ENCODE measurements at places on chromosomes 12 and 14.

DNA sequence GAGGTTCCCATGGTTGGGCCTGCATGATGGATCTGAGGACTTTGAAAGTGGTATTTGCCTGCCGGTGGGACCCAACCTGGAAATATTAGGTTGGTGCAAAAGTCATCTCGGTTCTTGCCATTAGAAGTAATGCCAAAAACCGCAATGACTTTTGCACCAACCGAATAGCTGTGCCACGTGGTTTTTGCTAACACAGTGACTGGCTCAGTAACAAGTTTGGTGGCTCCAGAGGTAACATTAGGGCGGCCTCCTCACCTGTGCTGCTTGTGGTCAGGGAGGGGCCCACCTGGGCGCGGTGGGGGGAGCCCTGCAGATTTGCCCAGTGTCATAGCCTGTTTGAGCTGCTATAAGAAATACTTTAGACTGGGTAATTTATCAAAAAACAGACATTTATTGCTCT is 1.8 kb downstream of the BDKRB2 start:
- DNase-seq, result no peak

DNA sequence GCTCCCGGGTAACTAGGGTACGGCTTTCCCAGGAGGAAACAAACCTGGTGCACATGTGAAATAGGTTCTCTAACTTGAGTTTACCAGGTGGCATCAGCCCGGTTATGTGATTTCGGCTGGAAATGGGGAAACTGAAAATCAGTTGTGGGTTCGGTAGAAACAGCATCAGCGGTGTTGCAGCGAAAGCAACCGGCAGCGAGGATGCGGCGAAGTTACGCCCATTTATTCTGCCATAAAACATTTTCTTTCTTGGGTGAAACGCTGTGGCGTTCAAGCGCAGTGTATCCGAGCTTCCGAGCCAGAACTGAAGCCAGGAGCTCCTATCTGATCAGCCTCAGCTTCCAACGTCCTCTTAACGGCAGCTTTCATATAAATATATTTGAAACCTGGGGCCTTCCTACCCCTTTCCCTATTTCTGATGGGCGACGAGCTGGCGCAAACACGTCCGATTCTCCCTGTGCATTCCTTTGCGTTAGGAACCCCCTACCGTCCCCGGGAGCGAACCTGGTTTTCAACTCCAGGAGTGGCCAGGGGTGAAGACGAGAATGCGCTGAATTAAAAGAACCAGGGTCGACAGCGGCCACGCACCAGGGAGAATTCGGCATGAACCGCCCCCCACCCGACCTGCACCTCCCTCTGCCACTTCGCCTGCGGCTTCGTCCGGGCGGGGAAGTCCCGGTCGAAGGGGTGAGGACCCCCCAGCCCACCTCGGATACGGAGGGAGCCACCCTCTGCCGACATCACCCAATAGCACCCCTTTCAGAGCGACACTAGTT is 1.6 kb downstream of the DPF3 start:
- DNase-seq, result peak; percentile 15

GRCh38 chr14:31057701-31058364 is 31.7 kb upstream of the STRN3 start:
- DNase-seq, result no peak

DNA sequence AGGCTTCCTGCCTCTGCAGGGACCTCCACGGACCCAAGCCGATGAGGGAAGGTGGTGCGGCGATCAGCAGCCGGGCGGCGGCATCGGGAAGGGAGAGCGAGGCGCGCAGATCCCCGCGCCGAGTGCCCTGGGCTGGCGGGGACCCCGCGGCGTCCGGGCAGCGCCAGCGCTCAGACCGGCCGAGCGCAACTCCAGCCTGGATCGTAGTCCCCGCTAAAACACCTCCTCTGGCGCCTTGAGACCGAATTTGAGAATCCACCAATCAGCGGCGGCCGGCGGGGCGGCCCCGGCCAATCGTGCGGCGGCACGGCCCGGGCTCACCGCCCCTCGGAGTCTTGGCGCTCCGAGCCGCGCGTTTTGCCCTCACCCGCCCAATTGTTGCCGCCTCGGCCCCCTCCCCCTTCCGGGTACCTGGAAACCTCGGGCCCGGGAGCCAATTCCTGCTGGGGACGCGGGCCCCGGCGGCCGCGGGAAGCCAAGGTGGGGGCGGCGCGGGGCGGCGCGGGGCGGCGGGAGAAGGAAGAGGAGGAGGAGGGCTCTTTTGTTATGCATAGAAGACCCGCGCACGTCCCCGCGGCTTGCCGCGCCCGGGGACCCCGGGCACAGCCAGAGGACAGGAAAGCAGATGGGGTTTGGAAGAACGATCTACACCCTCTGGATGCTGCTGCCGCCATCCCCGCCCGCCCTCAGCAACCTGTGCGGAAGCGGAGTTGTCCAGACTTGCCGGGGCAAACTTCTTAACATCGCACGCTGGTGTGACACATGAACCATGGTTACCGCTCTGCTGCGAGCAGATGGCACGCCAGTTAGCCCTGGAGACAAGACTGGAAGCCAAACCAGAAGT is at the start of gene E2F7:
Gene E2F7 (minus strand): TSS at position 209 of the 844 bp plus-strand sequence. CDS start 934 bp downstream, outside the sequence.
- peak; percentile 74 for DNase-seq

GRCh38 chr12:72338437-72338836 is 66.3 kb downstream of the TRHDE start:
- no peak for DNase-seq

DNA sequence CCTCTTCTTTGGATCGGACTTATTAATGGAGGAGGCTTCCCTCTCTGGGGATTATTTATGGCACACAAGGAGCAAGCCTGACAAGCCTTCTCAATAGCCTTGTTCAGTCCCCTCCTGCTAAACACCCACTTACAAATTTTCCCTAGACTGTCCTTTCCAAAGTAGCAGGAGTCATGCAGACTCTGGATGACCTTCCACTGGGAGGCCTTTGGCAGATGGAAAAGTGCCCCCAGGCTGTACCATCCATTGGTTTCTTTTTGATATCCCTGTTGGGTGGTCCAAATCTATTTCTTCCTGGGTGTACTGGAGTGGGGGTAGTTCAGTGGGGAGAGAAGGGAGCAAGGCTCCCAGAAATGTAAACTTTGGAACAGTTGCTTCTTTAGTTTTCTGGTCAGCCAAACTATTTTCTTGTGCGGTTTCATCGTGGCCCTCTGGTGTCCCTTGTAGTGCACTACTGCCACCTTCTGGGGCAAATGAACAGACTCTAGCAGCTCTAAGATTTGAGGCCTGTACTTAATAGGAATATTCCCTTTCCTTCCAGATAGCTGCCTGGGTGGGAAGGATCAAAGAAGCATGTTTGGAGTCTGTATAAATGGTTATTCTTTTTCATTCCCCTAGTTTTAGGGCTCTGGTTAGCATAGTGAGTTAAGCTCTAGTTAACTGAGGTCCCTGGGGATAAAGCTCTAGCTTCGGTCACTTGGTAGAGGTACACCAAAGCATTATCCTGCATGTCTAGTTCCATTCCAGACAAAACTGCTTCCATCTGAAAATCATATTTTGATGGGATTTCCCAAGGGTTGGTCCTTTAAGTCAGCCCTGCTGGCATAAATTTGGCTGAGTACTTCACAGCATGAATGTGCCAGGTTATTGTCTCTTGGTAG is 409.5 kb downstream of the SLC6A15 start:
- DNase-seq, result no peak

- DNase-seq, result no peak
Observed at GRCh38 chr12:130792821-130793553, 46.1 kb downstream of the STX2 start.

GRCh38 chr12:81416571-81416970 is 338.7 kb downstream of the ACSS3 start:
- DNase-seq, result no peak

DNA sequence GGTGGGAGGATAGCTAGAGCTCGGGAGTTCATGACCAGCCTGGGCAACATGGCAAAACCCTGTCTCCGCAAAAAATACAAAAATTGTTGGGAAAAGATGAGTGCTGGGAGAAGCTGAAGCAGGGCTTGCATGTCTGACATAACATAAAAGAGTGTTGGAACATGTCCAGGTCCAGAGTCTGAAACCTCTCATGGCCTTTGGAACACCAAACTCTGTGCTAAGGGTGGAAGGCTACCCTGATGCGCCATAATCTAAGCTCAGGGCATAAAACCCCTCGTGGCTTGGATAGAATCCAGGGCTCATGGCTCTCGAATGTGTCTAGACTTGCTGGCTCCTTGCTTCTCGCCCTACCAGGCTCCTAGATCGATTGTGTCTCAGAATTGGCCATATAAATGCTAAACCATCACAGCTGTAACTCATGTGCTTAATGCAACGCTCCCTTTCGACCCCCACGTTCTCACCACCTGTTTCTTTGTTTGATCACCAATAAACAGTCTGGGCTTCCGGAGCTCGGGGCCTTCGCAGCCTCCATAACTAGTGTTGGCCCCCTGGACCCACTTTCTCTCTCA is 6.7 kb upstream of the CLEC7A start:
- DNase-seq, result no peak

- no peak for DNase-seq
Observed at GRCh38 chr14:29926701-29927375, 809 bp downstream of the PRKD1 start.

- no peak for DNase-seq
Observed at GRCh38 chr14:104512061-104512460, 67.5 kb upstream of the C14orf180 start.

- DNase-seq, result no peak
Observed at GRCh38 chr12:131836193-131836592, 8.0 kb downstream of the MMP17 start.

- DNase-seq, result no peak
Observed at GRCh38 chr12:44507461-44507860, 368.7 kb downstream of the NELL2 start.

DNA sequence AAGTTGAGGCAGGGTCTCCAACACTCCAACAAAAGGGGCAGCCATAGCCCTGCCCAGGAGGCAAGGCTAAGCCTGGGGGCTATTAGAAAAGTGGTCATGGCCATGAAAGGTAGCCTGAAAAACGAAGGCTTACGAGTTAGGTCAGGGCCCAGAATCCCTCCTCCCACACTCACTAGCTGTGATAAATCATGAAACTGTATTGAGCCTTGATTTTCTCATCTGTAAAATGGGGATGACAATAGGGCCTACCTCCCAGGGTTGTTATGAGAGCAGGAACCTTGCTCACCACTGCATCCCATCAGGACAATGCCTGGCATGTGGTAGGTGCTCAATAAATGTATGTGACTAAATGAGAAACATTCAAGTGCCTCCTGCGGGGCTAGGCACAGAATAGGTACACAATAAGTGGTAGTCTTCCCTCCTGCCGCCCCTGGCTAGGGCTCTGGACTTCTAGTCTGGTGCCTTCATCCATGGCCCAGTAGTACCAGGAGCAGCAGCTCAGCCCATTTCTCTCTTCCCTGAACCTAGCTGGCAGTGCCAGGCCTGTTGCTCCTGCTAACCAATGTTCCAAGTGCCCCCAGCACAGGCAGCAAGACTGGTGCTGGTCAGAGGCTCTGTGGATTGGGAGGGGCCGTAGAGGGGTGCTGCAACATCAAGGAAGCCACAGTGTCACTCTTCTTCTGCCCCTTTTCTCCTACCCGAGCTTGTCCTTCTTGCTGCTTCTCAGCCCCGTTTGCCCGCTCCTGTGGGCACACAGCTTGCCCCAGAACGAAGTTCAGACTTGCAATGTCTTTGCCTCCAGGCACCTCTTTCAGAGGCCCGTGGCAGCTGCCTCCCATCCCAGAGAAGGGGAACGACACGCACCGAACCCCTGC is 7.8 kb downstream of the PGF start:
- DNase-seq, result no peak

GRCh38 chr14:104925855-104926609 is 1.4 kb downstream of the PLD4 start:
- DNase-seq, result no peak

- no peak for DNase-seq
Observed at GRCh38 chr12:125169870-125170269, 104.6 kb downstream of the AACS start.

- DNase-seq, result no peak
Observed at GRCh38 chr14:73368616-73369015, 89.7 kb downstream of the NUMB start.

- no peak for DNase-seq
Observed at GRCh38 chr12:80504389-80505163, 60.5 kb downstream of the PTPRQ start.

DNA sequence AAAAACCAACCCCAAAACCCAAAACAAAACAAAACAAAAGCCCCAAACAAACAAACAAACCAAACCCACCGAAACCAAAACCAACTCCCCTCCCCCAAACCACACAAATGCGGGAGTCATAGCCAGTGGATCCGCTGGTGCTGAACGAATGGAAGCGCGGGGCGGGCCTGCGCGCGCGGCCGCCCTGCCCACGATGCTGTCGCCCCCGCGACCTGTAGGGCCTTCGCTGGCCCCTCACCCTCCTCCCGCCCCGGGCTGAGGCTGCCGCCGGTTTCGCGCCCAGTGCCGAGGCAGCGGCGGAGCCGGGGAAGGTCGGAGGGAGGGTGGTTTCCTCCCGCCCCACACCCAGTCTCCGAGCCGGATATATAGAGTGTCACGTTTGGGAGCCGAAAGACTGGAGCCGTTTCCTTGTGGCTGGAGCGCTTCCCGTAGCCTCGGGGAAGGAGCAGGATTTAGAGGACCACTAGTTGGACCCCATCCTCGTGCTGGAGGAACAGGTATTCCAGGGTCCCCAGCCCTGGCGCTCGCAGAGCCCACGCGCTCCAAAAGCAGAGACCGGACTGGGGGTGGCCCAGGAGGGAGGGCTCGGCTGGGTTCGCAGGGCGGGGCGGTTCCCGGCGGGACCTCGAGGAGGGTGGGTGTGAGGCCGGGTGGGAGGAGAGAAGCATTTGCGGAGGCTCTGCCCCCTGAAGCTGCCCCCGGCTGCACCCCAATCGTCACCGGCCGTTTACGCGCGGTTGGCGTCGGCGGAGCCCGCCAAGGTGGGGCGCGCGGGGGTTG is at the start of gene FAR2:
Gene FAR2 (plus strand): TSS at position 368 of the 780 bp plus-strand sequence. CDS start 121,172 bp downstream, outside the sequence.
- DNase-seq, result peak; percentile 42

DNA sequence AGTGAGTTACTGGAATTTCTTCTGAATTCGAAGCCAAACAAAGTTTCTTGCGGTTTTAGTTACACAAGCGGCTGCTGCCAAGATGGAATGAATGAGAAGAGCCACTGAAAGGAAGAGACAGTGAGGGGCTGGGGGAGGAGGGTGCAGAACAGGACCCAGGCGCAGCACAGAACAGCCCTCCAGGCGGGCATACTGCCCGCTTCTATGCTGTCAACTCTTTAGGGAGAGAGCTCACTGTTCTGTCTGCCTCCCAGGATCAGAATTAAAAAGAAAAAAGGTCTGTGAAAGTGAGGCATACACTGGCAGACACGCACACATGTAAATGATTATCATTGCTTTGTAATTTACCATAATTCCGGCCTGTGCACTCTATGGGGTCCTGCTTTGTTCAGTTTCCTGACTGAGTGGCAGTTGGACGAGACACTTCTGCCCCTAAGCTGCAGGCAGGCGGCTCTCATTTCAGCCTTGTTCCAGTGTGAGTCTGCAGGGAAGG is 231.6 kb downstream of the CACNA1C start:
- no peak for DNase-seq

DNA sequence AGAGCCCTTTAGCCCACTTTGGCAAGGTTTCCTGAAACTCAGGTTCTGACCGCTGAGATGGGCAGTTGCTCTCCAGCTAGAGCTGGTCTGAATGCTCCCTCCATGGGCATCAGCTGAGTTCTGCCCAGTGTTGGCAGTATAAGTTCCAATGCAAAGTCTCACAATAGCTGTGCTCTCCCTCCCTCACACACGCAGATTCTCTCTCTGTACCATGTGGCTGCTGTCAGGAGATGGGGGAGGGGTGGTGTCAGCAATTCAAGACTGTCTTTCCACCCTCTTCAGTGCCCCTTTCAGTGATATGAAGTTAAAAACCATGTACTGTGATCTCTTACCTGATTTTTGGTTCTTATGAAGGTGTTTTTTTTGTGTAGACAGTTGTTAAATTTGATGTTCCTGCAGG is 164.3 kb upstream of the PLEKHA5 start:
- no peak for DNase-seq

GRCh38 chr12:92076101-92076500 is 69.5 kb downstream of the BTG1 start:
- no peak for DNase-seq

- no peak for DNase-seq
Observed at GRCh38 chr14:87975636-87976035, 17.3 kb downstream of the GALC start.

All from activated CD4-positive, alpha-beta T cell treated with anti-CD3 and anti-CD28 coated beads, Interleukin-2, amount 50 U/mL, for 1 hour (primary cell).